CD4-positive, alpha-beta T cell treated with Interleukin-15 for 4 hours (primary cell): ENCODE measurements at places on chromosomes 1 and 21.

DNA sequence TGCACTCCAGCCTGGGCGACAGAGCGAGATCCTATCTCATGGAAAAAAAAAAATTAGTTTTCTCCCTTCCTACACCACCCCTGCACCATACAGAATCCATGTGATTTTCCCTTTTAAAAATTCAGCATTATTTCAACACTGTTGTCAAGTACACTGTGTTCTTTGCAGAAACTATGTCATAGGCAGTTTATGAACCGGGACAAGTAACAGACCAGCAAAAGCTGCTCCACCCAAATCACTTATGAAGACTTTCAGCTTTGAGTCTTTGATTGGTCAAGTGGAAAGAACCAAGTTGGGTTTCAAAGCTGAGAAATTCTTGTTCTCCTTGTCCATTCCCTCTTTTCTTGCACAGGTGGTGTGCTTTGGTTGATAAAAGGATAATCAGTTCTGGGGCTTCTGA lies 173.0 kb downstream of the CDC7 start:
- no peak for DNase-seq

GRCh38 chr1:247204177-247204647 lies 32.4 kb upstream of the ZNF124 start:
- no peak for DNase-seq

GRCh38 chr1:204265665-204266064 lies 51.9 kb upstream of the GOLT1A start:
- DNase-seq: no peak

DNA sequence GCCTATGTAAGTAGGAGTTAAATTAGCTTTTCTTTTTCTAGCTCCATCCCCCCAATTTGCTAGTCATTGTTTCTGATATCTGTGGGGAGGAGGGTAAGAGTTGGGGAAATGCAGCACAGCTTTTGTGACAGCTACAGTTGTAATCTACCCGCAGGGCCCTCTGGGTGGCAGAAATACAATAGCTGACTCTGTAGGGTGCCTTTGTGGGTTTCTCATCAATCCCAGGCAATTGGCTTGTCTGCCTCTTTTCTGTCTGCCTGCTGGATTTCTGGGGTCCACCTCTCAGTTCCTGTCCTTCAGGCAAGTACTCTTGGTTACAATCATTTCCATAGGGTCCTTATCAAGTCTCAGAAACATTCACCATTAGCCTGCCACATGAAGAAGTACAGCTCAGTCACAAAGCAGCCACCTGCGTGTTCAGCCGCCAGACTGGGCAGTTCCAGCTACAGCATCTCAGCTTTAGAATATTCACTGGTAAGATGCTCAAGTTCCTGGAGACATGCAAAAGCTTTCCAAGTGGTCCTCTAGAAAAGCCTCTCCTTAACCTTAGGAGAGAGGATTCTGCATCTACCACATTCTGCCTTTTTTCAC lies 19.2 kb upstream of the SLC44A5 start:
- DNase-seq: no peak

DNA sequence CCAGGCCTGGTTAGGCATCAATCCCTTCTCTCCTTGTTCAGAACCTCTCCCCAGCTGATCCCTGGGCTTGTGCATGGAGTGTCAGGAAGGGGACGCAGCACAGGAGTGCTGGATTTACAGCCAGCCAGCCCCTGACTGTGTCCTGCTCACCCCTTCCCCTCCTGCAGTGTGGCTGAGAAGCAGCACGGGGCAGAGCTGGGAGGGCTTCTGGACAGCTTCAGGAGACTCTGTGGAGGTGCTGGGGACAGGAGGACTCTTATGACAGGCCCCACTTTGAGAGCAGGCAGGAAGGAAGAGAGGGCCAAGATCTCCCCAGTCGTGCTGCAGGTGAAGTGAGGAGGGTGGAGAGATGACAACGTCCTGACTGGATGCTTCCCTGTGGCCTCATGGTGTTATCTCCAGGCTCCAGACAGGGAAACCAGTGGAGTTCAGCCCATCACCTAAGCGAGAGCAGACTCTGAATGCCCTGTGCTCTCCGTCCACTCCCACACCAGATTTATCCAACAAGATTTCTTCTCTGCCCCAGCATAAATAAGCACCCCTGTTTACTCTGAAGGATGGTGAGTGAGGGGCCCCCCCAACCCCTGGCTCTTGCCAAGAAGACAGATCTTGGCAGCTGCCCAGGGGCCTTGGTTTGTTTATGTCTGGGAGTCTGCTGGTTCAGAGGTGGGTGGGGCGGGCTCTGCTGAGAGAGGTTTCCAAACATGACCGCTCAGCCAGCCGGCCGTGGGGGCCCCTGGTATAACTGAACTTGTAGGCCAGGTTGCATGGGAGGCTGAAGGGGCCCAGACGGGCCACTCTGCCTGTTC lies 21.3 kb downstream of the TMCC2 start:
- DNase-seq: no peak
